ENCODE measurements at places on chromosomes 7 and 10. TPM values are rescaled to one million over a fixed set of nuclear protein-coding genes. Genes with fewer than 3 reads are reported as not detected.

GRCh38 chr7:81051811-81052413 lies 133.1 kb upstream of the SEMA3C start:
- no peaks in the 10 kb centered on the region for H3K27me3 ChIP-seq
- no peaks in the 10 kb centered on the region for H3K36me3 ChIP-seq
- no peak overlapping the region for H3K27ac ChIP-seq
- H3K4me1 ChIP-seq = no peaks in the 10 kb centered on the region

- no peak overlapping the region for H3K27ac ChIP-seq
- peaks cover 98% of the 10 kb centered on the region for H3K27me3 ChIP-seq
- H3K4me3 ChIP-seq = peak overlapping the region; percentile 43
- DNase-seq = no peak
- no peaks in the 10 kb centered on the region for H3K36me3 ChIP-seq
- H3K4me1 ChIP-seq = peaks cover 56% of the 10 kb centered on the region
Measured at GRCh38 chr7:23469961-23470250, 385 bp downstream of the IGF2BP3 start.

- H3K4me3 ChIP-seq = no peak overlapping the region
- peaks cover 36% of the 10 kb centered on the region for H3K27me3 ChIP-seq
- peaks cover 7% of the 10 kb centered on the region for H3K4me1 ChIP-seq
- no peaks in the 10 kb centered on the region for H3K36me3 ChIP-seq
- no peak for DNase-seq
Measured at GRCh38 chr7:1364068-1364905, 95.0 kb downstream of the MICALL2 start.

- no peak overlapping the region for H3K4me3 ChIP-seq
- DNase-seq = no peak
- no peaks in the 10 kb centered on the region for H3K4me1 ChIP-seq
Measured at GRCh38 chr10:2326411-2326810, 589.1 kb upstream of the ADARB2 start.

DNA sequence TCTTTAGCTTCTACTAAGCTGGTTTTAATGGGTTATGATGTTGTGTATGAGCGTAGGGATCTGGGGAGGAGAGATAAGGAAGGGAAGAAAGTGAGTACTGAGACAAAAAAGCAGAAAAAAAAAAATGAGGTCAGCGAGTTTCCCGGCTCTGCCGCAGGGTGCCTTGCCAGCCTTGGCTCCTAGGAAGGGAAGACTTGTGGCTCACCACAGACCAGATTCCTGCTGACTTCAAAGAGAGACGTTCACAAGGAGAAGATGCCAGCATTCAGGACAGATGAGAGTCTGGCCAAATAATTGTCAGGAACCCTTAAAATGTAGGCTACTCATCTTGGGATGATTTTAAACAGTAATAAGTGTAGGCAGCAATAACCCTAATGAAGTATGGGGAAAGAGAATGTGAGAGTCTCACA lies 11.4 kb upstream of the FAS start:
- peaks cover 31% of the 10 kb centered on the region for H3K4me1 ChIP-seq
- H3K36me3 ChIP-seq = no peaks in the 10 kb centered on the region
- H3K4me3 ChIP-seq = no peak overlapping the region
- H3K27ac ChIP-seq = no peak overlapping the region
- DNase-seq = no peak
- H3K27me3 ChIP-seq = no peaks in the 10 kb centered on the region

GRCh38 chr10:61398366-61399129 lies 54.6 kb downstream of the TMEM26 start:
- H3K27me3 ChIP-seq = no peaks in the 10 kb centered on the region
- no peak overlapping the region for H3K4me3 ChIP-seq
- H3K27ac ChIP-seq = peak overlapping the region; percentile 53
- no peak for DNase-seq

GRCh38 chr10:11783558-11783865 lies 39.6 kb upstream of the PROSER2 start:
- no peak overlapping the region for H3K4me3 ChIP-seq
- no peak overlapping the region for H3K27ac ChIP-seq
- no peaks in the 10 kb centered on the region for H3K36me3 ChIP-seq
- H3K27me3 ChIP-seq = no peaks in the 10 kb centered on the region
- H3K4me1 ChIP-seq = no peaks in the 10 kb centered on the region

- no peak overlapping the region for H3K27ac ChIP-seq
- no peak overlapping the region for H3K4me3 ChIP-seq
- no peak for DNase-seq
- no peaks in the 10 kb centered on the region for H3K36me3 ChIP-seq
- H3K27me3 ChIP-seq = no peaks in the 10 kb centered on the region
- no peaks in the 10 kb centered on the region for H3K4me1 ChIP-seq
Measured at GRCh38 chr10:5013385-5013784, 9.7 kb upstream of the AKR1C2 start.

DNA sequence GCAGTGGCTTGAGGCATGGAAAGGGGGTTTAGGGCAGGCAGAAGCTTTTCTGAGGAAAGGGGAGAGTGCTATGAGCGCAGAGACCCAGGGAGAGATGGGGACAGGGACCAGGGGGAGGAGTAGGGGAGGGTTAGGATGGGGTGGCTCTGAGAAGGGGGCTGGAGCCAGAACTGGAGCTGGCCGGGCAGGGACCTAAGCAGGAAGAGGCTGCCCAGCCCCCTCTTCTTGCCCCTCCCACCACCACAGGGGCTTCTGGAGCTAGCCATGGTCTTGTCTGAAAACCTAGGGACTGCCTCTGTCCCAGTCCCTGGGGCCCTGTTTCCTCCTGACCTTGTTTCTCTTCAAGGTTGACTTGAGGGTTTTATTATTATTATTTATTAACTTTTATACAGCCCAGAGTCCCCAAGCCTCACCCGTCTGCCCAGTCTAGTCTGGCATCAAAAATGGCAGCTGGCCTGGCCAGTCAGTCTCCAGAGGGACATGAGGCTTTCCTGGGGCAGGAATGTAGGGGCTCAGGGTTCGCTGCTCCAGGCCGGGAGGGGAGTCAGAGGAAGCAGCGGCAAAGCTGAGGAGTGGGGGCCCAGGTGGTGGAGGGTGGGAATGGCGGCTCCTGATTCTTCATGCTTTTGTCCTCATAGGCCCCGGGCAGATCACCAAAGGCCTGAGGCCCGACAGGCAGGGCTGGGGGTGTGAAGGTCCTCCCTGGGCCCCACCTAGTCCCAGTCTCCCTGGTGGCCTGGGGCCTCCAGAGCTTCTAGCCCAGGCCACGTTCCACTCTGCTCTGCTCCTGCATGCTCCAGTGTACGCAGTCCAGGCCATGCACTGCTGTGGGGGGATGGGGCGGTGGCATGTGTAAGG lies 5.7 kb downstream of the TRIM8 start:
- peaks cover 87% of the 10 kb centered on the region for H3K4me1 ChIP-seq
- H3K4me3 ChIP-seq = peak overlapping the region; percentile 91
- no peaks in the 10 kb centered on the region for H3K27me3 ChIP-seq
- no peak for DNase-seq

DNA sequence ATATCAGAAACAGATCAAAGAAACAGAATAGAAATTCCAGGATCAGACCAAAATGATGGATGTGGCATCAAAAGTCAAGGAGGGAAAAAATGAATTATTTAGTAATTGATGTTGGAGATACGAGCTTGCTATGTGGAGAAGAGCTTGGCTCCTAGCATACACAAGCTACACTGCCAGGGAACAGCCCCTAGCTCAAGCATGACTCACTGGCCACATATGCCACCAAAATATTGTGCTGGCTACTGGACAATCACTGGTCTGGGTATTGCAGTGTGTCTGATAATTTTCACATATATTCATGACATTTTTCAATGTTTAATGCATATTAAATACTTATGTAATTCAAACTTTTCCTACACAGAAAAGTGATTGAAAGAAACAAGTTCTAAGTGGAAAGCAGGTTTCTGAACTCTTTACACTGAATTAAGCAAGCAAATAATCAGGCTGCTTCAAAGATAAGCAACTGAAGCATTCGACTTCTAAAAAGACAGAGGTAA lies 59.3 kb downstream of the OAT start:
- H3K4me1 ChIP-seq = peaks cover 9% of the 10 kb centered on the region
- H3K27ac ChIP-seq = no peak overlapping the region
- H3K36me3 ChIP-seq = no peaks in the 10 kb centered on the region
- no peaks in the 10 kb centered on the region for H3K27me3 ChIP-seq
- no peak for DNase-seq

- H3K4me3 ChIP-seq = no peak overlapping the region
- peak overlapping the region; percentile 31 for H3K27ac ChIP-seq
- DNase-seq = no peak
- peaks cover 4% of the 10 kb centered on the region for H3K27me3 ChIP-seq
Measured at GRCh38 chr10:110783509-110784107, 88.1 kb upstream of the PDCD4 start.

GRCh38 chr7:27782849-27783248 lies 42.9 kb downstream of the TAX1BP1 start:
- H3K27ac ChIP-seq = no peak overlapping the region
- no peak for DNase-seq
- H3K4me3 ChIP-seq = no peak overlapping the region

GRCh38 chr10:50316695-50317648 lies 65.7 kb upstream of the ASAH2 start:
- H3K27me3 ChIP-seq = no peaks in the 10 kb centered on the region
- no peak for DNase-seq
- no peak overlapping the region for H3K4me3 ChIP-seq
- peaks cover 17% of the 10 kb centered on the region for H3K4me1 ChIP-seq
- no peaks in the 10 kb centered on the region for H3K36me3 ChIP-seq
- H3K27ac ChIP-seq = no peak overlapping the region

DNA sequence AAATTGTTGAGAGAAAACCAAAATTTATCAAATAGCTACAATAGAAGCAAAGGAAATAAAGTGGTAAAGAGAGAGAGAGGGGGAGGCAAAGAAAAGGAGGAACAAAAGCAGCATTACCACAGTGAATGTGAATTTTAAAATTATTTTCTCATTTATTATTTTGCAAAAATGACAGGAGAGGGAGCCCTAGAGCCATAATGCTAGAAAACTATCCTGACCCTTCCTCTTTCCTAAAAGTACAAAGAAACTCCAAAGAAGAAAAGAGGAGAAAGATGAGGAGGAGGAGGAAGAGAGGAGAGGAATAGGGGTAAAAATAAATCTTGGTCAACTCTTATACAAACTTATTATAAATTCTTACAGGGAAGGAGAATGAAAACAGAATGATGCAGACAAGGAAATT lies 921.5 kb downstream of the NRG3 start:
- H3K36me3 ChIP-seq = no peaks in the 10 kb centered on the region
- H3K27me3 ChIP-seq = no peaks in the 10 kb centered on the region
- H3K4me1 ChIP-seq = no peaks in the 10 kb centered on the region
- no peak for DNase-seq
- H3K27ac ChIP-seq = no peak overlapping the region

Gene IMPDH1
- 93.4 TPM for total RNA-seq

Gene CYP2C8
- total RNA-seq = 0.92 TPM

Gene PLXDC2
- 143 TPM for total RNA-seq

Gene TCAF2
- 6.2 TPM for total RNA-seq
